ENCODE measurements at places on chromosomes 12 and 14. TPM values are rescaled to one million over a fixed set of nuclear protein-coding genes. Genes with fewer than 3 reads are reported as not detected.

Gene GPR84
- total RNA-seq: not detected

Gene RPS6KL1
- 6.7 TPM for total RNA-seq

Gene DAO
- not detected for total RNA-seq

Gene STAT2
- 53.1 TPM for total RNA-seq

Gene BHLHE41
- 4.7 TPM for total RNA-seq

Gene PSME1
- total RNA-seq: 174 TPM

Gene OVCH1
- total RNA-seq: not detected

Gene RIN3
- 22.2 TPM for total RNA-seq

Gene G2E3
- total RNA-seq: 47.0 TPM

Gene SLC38A4
- total RNA-seq: not detected

Gene BORCS5
- total RNA-seq: 8.7 TPM

- no peak for DNase-seq
These were observed 171.2 kb downstream of the ERC1 start for GRCh38 chr12:1162081-1162760.

GRCh38 chr12:31586728-31587127 is 4.2 kb downstream of the DENND5B start:
- DNase-seq: no peak

GRCh38 chr12:13133886-13134285 is 30.4 kb upstream of the GSG1 start:
- no peak for DNase-seq

- no peak for DNase-seq
These were observed 358.8 kb downstream of the C12orf50 start for GRCh38 chr12:87670448-87670847.

DNA sequence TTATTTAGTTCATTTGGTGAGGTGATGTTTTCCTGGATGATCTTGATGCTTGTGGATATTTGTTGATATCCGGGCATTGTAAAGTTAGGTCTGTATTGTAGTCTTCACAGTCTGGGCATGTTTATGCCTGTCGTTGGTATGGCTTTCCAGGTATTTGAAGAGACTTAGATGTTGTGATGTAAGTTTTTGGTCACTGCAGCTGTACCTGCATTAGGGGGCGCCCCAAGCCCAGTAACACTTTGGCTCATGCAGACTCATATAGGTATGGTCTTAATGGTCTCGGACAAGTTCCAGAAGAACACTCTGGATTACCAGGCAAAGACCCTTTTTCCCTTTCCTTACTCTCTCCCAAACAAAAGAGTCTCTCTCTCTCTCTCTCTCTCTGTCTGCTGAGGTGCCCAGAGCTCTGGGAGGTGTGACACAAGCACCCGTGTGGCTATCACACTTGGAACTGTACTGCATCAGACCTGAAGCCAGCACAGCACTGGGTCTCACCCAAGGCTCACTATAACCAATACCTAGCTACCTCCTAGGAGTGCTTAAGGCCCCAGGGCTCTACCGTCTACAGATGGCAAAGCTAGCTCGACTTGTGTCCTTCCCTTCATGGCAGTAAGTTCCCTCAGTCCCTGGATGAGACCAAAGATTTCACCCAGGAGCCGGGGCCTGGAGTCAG is 425.8 kb upstream of the ATXN7L3B start:
- peak; percentile 52 for DNase-seq

DNA sequence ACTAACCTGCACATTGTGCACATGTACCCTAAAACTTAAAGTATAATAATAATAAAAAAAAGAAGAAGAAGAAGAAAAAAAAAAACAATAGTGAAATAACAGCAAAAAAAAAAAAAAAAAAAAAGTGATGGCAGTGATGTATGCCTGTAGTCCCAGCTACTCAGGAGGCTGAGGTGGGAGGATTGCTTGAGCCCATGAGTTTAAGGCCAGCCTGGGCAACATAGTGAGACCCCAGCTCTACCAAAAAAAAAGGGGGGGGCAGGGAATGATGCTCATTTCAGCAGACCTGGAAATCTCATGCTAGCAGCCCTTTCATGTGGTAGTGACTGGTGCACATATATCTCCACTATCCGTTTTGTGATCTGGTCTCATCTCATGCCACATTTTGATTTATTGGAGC is 20.8 kb downstream of the TRAFD1 start:
- DNase-seq: no peak

DNA sequence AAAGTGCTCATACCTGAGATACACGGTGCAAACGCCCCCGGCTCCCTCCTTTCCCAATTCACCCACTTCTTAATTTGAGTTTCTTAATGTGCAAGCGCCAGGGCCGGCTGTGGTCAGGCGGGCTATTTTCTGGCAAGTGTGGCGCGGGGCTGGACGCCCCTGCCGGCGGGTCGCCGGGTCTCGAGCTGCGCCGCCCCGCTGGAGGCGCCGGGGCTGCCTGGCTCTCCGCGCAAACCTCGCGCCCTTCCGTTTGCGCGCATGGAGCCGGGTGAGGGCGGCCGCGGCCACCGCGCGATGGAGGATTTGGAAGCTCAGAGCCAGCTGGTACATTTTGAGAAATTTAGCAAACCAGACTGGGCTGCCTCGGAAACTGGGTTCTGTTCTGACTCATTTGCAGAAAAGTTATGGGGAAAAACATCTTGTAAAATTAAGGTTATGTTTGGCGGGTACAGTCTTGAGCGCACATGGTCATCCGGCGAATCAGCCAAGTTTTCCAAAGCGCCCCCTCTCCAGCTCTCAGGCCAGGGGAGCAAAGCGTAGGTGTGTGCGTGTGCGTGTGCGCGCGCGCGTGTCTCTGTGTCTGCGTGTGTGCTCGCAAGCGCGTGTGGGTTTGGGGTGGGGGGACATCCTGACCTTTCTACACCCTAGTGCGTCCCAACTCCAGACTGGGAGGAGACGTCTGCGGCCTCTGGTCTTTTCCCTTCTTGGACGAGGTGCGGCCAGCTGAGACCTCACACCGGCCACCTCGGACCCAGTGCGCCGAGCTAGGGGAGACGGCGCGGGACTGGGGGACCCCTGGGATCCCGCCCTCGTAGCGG is 6.5 kb upstream of the OTX2 start:
- DNase-seq: no peak

DNA sequence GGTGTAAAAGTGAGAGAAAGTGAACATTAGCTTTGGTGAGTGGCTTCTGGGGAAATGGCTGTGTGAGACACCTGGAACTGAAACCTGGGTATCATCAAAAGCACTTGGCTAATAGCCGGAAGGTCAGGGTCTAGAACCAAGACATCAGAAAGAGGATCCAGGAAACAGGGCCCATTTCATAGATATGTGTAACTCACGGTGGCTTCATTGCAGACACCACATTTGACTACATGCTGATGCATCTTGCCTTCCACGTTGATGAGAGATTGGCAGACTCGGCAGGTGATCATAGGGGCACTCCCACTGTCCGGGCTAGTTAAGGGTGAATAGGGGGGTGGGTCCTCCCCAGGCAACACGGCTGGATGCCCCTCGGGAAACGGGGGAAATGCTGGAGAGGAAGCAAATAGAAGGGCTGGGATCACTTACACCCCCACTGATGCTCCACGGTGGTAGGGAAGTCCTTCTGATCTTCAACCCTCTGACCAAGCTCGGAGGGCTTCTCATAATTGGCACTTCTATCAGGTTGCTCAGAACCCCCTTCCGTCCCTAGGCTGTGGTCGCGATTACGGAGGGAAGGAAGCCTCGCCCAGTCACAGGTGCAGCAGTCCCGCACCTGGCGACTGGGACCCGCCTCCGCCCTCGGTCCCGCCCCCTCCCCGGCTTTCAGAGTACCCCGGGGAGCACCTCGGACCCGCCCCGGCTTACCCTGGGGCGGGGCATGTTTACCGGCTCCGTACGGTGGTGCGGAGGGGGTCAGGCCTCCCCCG is 593 bp downstream of the PIP4P1 start:
- no peak for DNase-seq

DNA sequence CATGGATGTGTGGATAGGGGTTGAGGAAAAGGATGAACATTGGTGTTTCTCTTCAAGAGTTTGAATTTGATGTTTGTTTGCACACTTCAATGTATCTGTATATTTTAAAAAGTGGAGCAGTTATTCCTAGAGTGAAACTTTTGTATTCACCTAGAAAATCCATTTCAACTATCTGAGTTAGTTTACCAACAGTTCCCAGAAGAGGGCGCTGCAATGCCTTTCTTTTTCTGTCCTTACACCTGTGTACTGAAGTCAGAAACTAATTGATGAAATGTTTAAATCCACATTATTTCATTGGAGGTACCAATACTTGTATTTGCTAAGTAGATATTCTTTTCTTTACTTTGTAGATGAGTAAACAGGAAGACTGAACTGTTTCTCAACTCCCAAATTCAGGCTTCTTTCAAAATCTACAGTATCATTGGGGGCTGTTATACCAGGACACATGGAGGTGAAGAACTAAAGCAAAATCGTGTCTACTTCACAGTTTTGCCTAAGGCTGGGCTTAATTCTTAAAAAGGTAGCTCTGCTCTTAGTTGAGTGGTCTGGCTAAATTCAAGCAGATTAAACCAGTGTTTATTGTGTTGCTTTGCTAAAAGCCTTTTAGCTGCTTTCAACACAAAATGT is 26.6 kb upstream of the KLRB1 start:
- no peak for DNase-seq

GRCh38 chr14:104003616-104004015 is 61.3 kb upstream of the RD3L start:
- DNase-seq: no peak

GRCh38 chr12:71162832-71163763 is 5.3 kb upstream of the TSPAN8 start:
- no peak for DNase-seq

- DNase-seq: no peak
These were observed 11.7 kb downstream of the SOCS4 start for GRCh38 chr14:55038708-55039107.

DNA sequence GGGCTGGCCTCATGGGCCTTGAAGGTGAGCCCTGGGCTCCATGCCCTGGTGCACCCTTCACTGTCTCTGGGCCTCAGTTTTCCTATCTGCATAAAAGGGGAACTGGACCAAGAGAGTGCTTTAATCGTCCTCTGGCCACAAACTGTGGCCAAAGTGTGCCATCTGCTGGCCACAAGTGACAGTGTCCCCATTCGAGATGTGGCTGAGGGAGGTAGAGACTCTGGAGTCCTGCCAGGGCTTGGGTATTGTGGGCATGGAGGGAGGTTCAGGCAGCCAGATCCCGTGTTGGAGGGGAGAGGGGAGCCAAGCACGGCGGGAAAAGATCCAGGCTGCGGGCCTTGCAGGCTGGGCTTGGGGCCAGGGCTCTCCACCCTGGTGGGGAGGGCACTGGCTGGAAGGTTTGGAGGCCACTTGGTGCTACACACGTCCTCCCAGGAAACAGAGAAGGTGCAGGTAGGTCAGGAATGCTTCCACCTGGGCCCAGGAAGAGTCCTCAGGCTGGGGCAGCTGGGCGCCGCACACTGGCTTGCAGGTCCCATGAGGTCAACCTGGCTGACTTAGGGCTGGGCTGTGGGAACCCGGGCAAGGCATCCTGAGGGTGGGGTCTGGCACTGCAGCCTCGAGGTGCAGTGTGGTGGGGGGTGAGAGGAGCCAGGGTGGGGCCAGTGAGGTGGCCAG is 7.3 kb upstream of the KIF26A start:
- no peak for DNase-seq

GRCh38 chr12:111178181-111179081 is 190.5 kb downstream of the PHETA1 start:
- no peak for DNase-seq
